Occipital lobe (tissue), 3 donors: ENCODE measurements at places on chromosomes 2 and 18.

DNA sequence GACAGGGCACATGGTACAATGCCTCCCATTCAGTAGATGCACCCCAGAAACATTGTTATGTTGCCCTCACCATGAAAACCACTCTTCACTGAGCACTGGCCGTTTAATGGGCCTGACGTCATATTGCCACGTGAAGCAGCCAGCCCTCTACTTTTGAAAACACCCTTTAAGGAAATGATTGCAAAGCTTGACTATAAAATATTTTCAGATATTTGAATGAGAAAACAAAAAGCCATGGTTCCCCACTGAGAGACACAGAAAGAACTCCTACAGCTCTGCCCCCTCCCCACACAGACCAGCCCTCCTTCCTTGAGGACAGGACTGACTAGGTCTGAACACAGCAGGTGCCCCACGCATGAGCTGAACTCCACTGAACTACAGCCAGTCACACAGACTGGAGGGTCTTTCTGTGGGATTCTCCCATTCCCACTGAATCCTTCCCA is 349.1 kb downstream of the ANAPC1 start:
- DNase-seq = no peak

GRCh38 chr2:134408791-134409190 is 154.9 kb downstream of the MGAT5 start:
- DNase-seq = no peak

DNA sequence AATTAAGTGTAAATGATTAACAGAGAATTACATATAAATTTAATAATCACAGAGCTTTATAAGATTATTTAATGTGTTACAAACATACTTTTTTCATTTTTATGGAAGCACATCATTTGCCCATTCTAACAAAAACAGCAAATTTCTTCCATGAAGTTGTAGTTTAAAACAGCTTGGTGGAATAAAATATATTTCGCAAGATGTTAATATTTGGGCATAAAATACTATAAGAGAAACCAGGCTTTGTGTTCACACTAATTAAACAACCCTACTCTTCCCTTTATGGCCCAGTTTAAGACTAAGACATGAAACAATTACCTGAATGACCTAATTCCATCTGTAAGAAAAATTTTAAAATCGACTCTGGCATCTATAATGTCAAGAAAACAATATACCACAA is 69.4 kb downstream of the LNPK start:
- no peak for DNase-seq

GRCh38 chr2:230953845-230954244 is 28.8 kb upstream of the GPR55 start:
- no peak for DNase-seq

- DNase-seq = no peak
Observed at GRCh38 chr2:128371248-128371630, 52.6 kb upstream of the HS6ST1 start.

DNA sequence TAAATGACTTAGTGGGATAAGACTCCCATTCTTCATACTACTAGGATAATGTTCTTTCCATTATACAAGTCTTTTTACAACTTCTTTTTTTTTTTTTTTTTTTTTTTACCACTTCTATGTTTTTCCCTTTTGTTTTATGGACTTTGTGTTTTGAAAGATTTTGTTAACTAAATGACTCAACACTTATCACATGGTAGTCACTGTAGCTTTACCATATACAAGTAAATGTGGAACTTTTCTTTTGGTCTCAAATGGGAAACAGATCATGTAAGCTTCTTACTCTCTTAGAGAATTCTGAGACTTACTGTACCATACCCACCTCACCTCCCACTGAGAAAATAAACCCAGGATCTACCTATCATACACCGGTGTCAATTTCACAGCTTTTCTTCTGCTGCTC is 590.3 kb upstream of the CDH2 start:
- no peak for DNase-seq

- DNase-seq = no peak
Observed at GRCh38 chr2:212344131-212344530, 194.5 kb downstream of the ERBB4 start.

DNA sequence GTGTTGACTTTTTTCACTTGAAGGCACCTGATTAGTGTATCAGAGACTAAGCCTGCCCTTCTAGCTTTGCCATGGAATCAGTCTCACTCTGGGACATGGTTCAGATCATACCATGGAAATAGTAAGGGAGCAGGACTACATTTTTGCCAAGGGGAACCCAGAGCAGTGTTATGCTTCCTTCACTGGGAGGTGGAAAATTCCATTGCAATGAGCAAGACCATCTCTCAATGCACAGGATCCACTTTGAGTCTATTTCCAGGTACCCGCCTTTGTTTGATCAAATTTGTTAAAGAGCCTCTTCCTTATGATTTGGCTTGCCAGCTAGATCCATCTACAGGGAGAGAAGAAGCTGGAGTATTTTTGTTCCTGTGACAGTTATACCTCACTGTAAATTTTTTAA is 395.8 kb downstream of the MTX2 start:
- no peak for DNase-seq

DNA sequence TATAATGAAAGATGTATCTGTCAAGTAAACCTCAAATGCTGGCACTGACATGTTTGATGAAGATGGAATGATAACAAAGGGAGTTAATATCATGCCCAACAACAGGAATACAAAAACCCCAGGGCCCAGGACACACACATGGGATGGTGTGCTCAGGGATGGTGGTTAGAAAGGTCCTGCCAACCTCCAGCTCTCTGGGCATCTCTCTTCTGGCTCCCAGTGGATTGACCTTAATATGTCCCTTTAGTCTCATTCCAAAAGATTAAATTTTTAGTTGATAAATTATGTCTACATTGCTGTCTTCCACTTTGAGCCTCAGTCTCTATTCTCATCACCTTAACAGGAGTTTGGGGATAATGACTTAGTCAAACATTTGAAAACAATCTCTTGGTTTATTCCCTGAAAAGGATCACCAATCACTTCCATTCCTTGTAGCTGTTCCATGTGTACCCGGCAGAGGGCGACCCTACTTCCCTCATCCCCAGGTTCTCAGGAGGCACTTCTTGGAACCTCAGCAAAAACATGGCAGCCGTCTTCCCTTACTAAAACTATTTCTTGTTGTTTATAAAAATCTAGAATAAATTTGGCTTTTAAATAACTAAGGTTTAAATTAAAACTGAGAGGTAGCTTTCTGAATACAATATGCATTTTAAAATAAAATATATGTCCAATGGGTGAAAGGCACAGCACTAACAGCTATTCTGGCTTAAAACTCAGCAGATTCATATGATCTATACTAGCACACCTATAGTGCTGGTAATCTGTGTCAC is 29.6 kb downstream of the MCEE start:
- no peak for DNase-seq

DNA sequence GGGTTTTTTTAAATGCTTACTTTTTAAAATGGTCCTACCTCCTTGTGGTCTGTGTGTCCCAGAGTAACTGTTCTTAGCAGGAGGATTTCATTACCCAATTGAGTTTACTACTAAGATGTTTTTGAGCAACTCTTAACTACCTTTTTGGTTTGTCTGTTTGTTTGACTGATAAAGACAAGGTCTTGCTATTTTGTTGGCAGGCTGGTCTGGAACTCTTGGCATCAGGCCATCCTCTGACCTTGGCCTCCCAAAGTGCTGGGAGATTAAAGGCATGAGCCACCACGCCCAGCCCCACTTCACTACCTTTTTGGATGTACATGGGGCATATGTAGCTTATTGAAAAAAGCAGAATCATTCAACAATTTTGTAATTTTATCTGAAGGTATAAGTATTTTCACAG is 14.9 kb downstream of the MRPS9 start:
- no peak for DNase-seq

DNA sequence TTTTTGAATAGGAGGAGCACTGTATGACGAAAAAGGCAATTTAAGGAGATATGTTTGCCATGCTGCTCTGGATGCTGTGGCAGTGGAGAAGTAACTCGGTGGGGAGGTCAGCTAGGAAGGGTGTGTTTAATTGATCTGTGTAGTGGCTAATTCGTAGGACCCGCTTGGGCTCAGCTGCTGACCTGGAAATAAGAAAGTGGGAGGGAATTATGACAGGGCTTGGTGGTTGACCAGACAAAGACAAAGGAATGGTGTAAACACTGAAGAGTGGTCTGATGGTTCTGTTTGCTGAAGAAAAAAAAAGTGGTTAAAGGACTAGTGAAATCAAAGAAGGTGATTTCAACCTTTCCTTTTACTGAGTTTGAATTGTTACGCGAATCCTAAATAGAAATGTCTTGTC is 146.0 kb downstream of the MAP4K4 start:
- no peak for DNase-seq

DNA sequence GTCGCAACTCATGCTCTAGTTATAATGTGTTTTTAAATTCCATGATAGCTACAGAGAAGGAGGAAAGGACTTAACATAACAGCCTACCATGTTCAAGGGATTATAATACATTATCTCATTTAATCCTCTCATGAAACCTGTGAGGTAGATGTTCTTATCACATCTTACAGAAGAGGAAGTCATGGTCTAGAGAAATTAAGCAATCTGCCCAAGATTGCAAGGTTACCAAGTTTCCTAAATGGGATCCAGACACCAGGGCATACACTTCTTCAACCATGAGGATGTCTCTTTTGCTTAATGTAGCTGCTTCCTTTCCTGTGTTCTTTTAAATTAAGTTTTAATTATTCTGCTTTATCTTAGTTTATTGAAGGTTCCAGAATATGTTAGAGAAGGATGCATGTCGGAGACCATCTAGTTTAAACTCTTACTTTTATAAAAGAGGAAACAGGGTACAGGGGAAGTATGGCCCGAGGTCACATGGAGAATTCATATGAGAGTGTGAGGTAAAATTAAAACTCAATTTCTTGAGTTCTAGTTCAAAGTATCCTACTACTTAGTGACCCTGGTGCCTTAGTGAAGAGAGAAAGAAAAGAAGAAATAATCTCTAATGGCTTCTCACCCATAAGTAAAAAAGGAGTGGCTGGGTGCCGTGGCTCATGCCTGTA is 3.6 kb upstream of the IL1A start:
- DNase-seq = no peak

DNA sequence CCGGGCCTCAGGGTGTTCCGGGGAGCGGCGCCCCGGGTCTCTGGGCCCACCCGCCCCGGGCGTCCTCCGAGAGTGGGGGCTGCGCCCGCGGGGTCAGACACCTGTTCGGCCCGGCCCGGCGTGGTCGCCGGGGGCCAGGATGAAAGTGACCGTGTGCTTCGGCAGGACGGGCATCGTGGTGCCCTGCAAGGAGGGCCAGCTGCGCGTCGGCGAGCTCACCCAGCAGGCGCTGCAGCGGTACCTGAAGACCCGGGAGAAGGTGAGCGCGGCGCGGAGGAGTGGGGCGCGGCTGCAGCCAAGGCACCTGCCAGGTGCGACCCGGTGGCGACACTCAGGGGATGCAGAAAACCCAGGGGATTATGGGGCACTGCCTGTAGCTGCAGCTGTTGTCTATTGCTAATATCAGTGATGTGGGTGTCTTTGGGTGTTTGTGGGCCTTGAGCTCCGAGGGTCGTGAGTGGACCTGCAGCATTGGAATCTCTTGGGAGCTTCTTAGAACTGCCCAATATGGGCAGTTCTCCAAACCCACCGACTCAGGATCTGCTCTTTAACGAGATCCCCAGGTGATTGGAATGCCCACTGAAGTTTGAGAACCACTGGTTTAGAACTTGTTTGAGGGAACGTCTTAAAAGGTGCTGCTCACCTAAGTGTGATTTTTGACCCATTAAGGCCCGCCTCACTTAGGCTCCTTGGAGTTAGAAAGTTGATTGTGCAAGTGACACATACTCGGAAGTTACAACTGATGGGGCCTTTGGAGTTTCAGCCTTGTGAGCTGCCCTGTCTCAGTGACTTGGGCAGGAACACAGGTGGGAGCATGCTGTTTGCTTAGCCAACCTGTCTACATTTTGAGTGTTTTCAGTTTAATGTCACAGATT is 823 bp downstream of the PARD3B start:
- DNase-seq = no peak

DNA sequence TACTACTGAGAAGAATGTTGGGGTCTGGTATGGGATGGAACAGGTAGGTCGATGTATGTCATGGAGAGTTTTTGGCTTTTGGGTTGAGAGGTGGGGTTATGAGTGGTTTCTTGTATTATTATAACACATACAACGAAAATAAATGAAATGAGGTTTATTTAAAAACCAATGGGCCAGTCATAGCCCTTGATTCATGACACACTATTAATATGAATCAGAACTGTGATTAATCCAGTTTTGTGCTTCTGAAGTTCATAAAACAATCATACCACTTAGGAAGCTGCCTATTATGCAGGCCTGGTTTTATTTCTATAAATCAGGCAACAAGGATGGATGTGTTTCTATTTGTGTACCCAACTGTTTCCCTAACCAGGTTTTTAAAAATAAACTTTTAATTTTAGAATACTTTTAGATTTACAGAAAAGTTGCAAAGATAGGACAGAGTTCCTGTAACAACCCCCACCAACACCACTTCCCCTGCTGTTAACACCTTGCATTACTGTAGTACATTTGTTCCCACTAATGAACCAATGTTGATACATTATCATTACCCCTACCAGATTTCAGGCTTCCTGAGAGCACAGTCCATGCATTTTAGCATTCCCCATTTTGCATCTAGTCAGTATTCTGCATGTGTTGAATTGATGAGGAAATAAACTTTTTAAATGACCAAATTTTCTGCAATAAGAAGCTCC is 37.5 kb upstream of the NCOA1 start:
- DNase-seq = no peak

- no peak for DNase-seq
Observed at GRCh38 chr18:3816610-3817363, 366.8 kb downstream of the TGIF1 start.

GRCh38 chr2:226227341-226227740 is 572.3 kb downstream of the IRS1 start:
- no peak for DNase-seq

- no peak for DNase-seq
Observed at GRCh38 chr2:203819434-203820133, 48.0 kb upstream of the CTLA4 start.

DNA sequence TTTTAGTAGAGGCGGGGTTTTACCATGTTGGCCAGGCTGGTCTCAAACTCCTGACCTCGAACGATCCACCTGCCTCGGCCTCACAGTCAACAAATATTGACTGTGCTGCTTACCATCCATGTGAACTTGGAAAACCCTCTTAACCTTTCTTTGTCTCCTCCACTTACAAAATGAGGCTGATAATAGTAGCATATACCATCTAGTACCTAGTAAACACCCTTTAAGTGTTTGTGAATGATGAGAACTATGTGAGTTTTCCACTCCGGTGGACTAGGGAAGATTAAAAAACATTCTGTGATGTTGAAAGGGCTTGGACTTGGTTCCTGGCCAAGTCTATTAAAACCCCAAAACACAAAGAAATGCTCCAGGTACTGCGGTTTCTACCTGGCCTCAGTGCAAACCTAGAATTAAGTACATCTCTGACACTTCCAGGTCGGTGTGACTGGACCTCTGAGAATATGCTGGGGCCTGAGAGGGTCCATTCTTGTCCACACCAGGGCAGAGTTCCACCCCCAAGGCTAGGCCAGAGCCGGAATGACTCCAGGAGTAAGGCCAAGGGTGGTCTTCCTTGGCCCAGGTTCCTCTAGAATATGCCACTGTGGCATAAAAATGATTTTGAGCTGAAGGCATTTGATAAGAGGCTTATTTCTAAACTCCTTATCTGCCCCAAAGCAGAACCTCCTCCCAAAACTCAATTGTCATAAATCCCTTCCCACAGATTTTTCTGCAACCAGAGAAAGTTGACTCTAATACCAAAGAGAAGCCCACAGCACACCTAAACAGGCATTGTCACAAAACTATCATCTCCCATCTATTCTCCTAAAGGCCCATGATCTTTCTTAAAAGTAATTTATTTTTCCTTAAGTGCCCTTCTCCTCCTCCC is 217.5 kb downstream of the TGIF1 start:
- DNase-seq = no peak
